H7 (cell line): ENCODE measurements at places on chromosomes 5 and 9. TPM values are rescaled to one million over a fixed set of nuclear protein-coding genes. Genes with fewer than 3 reads are reported as not detected.

Gene OTULINL
- 2.7 and 3.3 TPM in 2 replicates for total RNA-seq

Gene SPATA24
- total RNA-seq, result 7.7 and 8.6 TPM in 2 replicates

DNA sequence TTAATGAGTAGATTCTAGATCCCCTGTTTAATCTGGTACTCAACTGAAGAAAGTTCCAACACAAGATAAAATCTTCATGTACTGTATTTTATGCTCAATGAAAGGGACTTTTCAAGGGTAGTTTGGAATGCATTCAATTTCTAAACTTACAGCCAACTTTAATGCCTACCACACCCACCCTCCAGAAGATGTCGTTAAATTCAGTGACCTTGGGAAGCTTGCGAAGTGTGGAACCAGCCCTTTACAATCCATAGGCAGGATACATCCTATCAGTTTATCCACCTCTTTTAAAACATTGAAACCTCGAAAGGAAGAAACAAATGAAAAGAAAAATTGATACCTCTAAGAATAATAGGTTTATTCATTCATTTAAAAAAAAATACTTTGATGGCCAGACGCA lies 20.2 kb downstream of the TRPM6 start:
- no peak for DNase-seq

- DNase-seq, result no peak
These were observed 497.2 kb downstream of the MAT2B start for GRCh38 chr5:164002628-164003027.
